ENCODE measurements at places on chromosomes 12 and 14. TPM values are rescaled to one million over a fixed set of nuclear protein-coding genes. Genes with fewer than 3 reads are reported as not detected.

- DNase-seq, result no peak
Measured at GRCh38 chr12:66956300-66956699, 277.4 kb upstream of the GRIP1 start.

DNA sequence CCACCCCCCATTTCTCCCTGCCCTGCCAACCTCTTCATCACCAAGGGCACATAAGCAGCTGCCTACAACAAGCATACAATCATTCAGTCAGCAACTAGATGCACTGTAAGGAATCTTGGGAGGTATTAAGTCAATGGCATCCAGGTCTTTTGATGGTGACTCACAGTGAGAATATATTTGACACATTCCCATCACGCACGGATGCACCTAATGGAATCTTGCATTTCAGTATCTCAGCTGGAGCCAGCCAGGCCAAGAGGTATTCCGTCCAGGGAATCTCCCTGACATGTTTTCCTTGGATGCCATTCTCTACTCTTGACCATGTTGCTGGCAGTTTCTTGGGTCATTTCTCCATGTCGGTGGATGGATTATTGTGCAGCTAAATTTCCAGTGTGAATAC lies 73.9 kb upstream of the CAPRIN2 start:
- DNase-seq, result no peak

DNA sequence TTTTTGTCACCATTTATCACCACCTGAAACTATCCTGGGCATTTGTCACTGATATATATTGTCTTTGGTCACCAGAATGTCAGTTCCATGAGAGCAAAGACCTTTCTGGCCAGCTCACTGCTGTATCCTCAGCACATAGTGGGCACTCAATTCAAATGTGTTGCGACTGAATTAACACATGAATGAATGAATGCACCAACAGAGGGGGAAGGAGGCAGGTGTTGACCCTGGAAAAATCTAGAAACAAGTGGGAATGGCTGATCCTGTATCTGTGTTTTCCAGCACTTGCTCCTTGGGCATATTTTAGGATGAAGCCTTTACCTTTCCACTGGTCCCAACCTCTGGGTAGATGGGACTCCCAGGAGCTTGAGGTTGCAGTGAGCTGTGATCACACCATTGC lies 3.4 kb upstream of the NCOR2 start:
- no peak for DNase-seq

DNAI7 gene
- 0.23 TPM for total RNA-seq

- no peak for DNase-seq
Measured at GRCh38 chr14:94558842-94559241, 2.4 kb upstream of the SERPINA4 start.

DNA sequence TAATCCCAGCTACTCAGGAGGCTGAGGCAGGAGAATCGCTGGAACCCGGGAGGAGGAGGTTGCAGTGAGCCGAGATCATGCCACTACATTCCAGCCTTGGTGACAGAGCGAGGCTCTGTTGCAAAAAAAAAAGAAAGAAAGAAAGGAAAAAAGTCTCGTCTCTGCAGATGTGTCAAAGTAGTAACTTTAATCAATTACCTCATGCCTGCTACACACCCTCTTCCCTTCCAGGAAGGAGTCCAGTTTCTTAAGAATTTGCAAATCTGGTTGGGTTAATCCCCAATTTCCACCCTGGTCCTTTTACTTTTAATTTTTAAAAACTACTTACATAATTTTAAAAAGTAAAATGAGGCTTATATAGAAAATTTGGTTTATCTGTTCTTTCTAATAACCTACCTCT lies 234.5 kb upstream of the KITLG start:
- no peak for DNase-seq

CLEC4E gene
- not detected for total RNA-seq
